ENCODE measurements at places on chromosomes 2 and 18. TPM values are rescaled to one million over a fixed set of nuclear protein-coding genes. Genes with fewer than 3 reads are reported as not detected.
A peak's percentile ranks its signal among the peaks of the same experiment; 100 is the strongest.

The CSRNP3 gene
- total RNA-seq, result 5.4 TPM

The KLF7 gene
- total RNA-seq, result 26.3 TPM

The EHD3 gene
- 2.3 TPM for total RNA-seq

The PRKAG3 gene
- total RNA-seq, result not detected

The MREG gene
- 1.5 TPM for total RNA-seq

The RBKS gene
- 3.1 TPM for total RNA-seq

The OBSL1 gene
- total RNA-seq, result 83.6 TPM

DNA sequence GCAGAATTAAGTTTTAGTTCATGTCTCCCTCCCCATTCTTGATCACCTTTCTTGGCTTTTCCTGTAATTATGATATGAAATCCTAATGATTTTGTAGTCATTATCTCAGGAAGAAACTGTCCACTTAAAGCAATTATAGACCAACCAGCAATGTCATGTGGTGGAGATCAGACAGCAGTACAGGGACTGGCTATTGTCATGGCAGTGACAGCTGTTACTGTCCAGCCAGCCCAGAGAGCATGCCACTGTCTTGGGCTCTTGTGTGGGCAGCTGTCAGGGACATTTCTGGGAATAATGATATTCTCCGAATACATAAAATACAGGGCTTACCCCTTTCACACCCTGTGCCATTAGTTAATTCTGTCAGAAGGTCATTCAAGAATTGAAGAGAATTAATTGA, 355.3 kb upstream of the RAB12 start:
- no peak for DNase-seq
- no peaks in the 10 kb centered on the region for H3K27me3 ChIP-seq
- no peak overlapping the region for H3K4me3 ChIP-seq
- peaks cover 9% of the 10 kb centered on the region for H3K4me1 ChIP-seq

- no peaks in the 10 kb centered on the region for H3K27me3 ChIP-seq
- DNase-seq, result peak; percentile 85
- H3K4me3 ChIP-seq, result no peak overlapping the region
- H3K27ac ChIP-seq, result peak overlapping the region; percentile 20
- H3K4me1 ChIP-seq, result no peaks in the 10 kb centered on the region
- H3K36me3 ChIP-seq, result no peaks in the 10 kb centered on the region
These were observed 229.2 kb downstream of the GALR1 start for GRCh38 chr18:77478646-77479442.

GRCh38 chr2:36701918-36702317, 5.4 kb downstream of the VIT start:
- H3K27ac ChIP-seq, result no peak overlapping the region
- H3K4me1 ChIP-seq, result no peaks in the 10 kb centered on the region
- H3K4me3 ChIP-seq, result no peak overlapping the region
- H3K27me3 ChIP-seq, result no peaks in the 10 kb centered on the region
- DNase-seq, result no peak

GRCh38 chr2:65522922-65523321, 90.5 kb upstream of the SPRED2 start:
- no peak for DNase-seq
- no peaks in the 10 kb centered on the region for H3K36me3 ChIP-seq
- H3K4me3 ChIP-seq, result no peak overlapping the region
- H3K4me1 ChIP-seq, result no peaks in the 10 kb centered on the region
- no peaks in the 10 kb centered on the region for H3K27me3 ChIP-seq

GRCh38 chr2:70069049-70069448, 18.2 kb upstream of the PCBP1 start:
- DNase-seq, result peak; percentile 29
- peaks cover 21% of the 10 kb centered on the region for H3K4me1 ChIP-seq
- H3K4me3 ChIP-seq, result no peak overlapping the region
- peak overlapping the region; percentile 78 for H3K27ac ChIP-seq
- peaks cover 4% of the 10 kb centered on the region for H3K36me3 ChIP-seq
- no peaks in the 10 kb centered on the region for H3K27me3 ChIP-seq

- H3K4me3 ChIP-seq, result no peak overlapping the region
- H3K27me3 ChIP-seq, result no peaks in the 10 kb centered on the region
- H3K4me1 ChIP-seq, result peaks cover 89% of the 10 kb centered on the region
- H3K36me3 ChIP-seq, result no peaks in the 10 kb centered on the region
- peak overlapping the region; percentile 78 for H3K27ac ChIP-seq
These were observed 45.1 kb downstream of the HDAC4 start for GRCh38 chr2:239355724-239356123.

GRCh38 chr2:101983486-101983885, 8.3 kb upstream of the IL1R2 start:
- H3K27me3 ChIP-seq, result no peaks in the 10 kb centered on the region
- DNase-seq, result no peak
- H3K36me3 ChIP-seq, result no peaks in the 10 kb centered on the region
- H3K27ac ChIP-seq, result no peak overlapping the region
- H3K4me3 ChIP-seq, result no peak overlapping the region

DNA sequence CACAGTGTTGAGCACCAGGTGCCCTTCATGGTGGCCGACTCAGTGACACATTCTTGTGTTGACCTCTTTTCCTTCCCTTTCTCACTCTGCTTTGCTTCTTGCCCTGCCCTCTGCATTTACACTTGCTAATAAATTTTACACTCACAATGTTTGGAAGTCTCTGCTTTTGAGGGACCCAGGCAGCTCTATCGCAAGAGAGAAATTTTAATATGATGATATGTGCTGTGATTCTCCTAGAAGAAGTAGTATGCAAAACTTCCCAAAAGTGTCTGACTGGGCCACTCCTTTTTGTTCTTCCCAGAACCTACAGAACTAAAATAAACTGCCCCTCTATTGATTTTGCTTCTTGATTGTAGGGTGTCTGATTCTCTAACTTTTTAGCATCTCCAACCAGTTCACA, 135.0 kb downstream of the IRS1 start:
- no peak overlapping the region for H3K27ac ChIP-seq
- DNase-seq, result no peak
- no peaks in the 10 kb centered on the region for H3K27me3 ChIP-seq
- H3K4me1 ChIP-seq, result peaks cover 22% of the 10 kb centered on the region
- no peaks in the 10 kb centered on the region for H3K36me3 ChIP-seq
- H3K4me3 ChIP-seq, result no peak overlapping the region

GRCh38 chr18:8849696-8850095, 144.3 kb downstream of the MTCL1 start:
- no peaks in the 10 kb centered on the region for H3K4me1 ChIP-seq
- no peak overlapping the region for H3K27ac ChIP-seq
- DNase-seq, result no peak
- no peak overlapping the region for H3K4me3 ChIP-seq
- H3K27me3 ChIP-seq, result no peaks in the 10 kb centered on the region

DNA sequence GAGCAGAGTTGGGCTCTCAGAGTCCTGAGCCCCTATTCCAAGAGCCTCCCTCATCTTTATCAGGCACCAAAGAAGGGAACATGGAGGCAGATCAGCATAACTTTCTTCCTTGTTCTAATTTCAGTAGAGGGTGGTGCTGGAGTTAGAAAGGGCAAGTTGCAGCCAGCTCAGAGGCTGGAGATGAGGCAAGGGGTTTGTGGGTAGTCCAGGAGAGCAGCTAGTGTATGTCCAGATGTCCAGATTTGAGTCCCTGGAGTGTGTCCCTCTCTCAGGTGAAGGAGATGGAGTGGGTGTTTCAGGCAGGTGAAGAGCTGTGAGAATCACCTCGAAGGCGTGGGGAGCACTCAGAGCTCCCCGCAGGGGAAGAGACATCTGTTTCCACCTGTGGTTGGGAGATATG, 478 bp upstream of the PRKAG3 start:
- no peak for DNase-seq
- no peak overlapping the region for H3K27ac ChIP-seq
- H3K4me1 ChIP-seq, result no peaks in the 10 kb centered on the region
- H3K4me3 ChIP-seq, result no peak overlapping the region

DNA sequence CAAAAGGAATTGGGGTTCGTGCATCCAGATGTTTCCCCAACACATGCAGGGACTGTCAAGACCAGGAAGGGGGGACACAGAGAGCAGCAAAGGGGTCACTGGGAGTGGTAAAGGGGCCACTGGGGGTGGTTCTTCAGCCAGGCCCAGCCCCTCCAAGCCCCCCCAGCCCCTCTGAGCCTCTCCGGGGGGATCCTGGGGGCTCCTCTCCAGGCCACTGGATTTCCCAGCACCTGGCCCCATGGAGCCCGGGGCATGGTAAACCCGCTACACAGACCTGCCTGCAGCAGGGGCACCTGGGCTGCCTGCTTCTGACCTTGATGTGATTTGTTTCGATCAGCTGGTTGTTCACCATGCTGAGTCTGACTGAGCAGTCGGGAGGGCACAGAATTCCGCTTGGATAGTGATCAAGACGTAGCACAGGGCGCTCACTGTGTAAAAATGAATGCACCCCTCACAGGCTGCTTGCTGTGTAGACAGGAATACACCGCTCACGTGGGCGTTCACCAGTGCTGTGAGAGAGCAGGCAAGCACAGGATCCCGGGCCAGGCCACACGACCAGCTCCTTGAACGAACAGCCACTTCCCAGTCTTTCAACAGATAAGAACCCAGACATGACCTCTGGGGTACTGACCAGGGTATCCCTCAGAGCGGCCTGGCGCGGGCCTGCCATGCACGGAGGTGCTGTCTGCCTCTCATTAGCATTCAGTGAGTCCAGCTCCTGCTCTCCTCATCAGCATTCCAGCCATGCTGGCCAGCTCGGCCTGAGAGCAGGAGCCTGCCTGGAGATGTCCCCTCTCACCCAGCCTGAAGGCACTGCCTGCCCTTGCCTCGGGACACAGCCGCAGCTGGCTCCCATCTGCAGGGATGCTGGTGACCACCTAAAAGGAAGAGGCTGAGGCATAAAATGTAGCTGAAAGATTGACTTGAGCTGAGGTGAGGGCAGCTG, 73.3 kb upstream of the OTOS start:
- no peaks in the 10 kb centered on the region for H3K4me1 ChIP-seq
- H3K27me3 ChIP-seq, result no peaks in the 10 kb centered on the region
- DNase-seq, result peak; percentile 50
- H3K36me3 ChIP-seq, result no peaks in the 10 kb centered on the region
- no peak overlapping the region for H3K27ac ChIP-seq

GRCh38 chr2:120764991-120765677, 29.5 kb downstream of the GLI2 start:
- H3K4me3 ChIP-seq, result no peak overlapping the region
- peak; percentile 69 for DNase-seq
- no peaks in the 10 kb centered on the region for H3K36me3 ChIP-seq
- peak overlapping the region; percentile 70 for H3K27ac ChIP-seq

- H3K36me3 ChIP-seq, result no peaks in the 10 kb centered on the region
- no peak overlapping the region for H3K27ac ChIP-seq
- no peak for DNase-seq
- no peaks in the 10 kb centered on the region for H3K27me3 ChIP-seq
- no peaks in the 10 kb centered on the region for H3K4me1 ChIP-seq
These were observed 217.0 kb upstream of the UBE2E3 start for GRCh38 chr2:180763263-180763989.

- H3K27me3 ChIP-seq, result no peaks in the 10 kb centered on the region
- peaks cover 96% of the 10 kb centered on the region for H3K4me1 ChIP-seq
- no peaks in the 10 kb centered on the region for H3K36me3 ChIP-seq
- no peak overlapping the region for H3K4me3 ChIP-seq
- DNase-seq, result no peak
These were observed 102.4 kb upstream of the ZFP36L2 start for GRCh38 chr2:43328832-43329231.

GRCh38 chr2:101463911-101464641, 10.8 kb downstream of the RFX8 start:
- no peak overlapping the region for H3K4me3 ChIP-seq
- no peaks in the 10 kb centered on the region for H3K36me3 ChIP-seq
- no peak overlapping the region for H3K27ac ChIP-seq

GRCh38 chr2:140178234-140178633, 1398.0 kb upstream of the NXPH2 start:
- H3K36me3 ChIP-seq, result no peaks in the 10 kb centered on the region
- DNase-seq, result no peak
- H3K27me3 ChIP-seq, result no peaks in the 10 kb centered on the region

- H3K4me3 ChIP-seq, result no peak overlapping the region
- H3K27me3 ChIP-seq, result no peaks in the 10 kb centered on the region
- no peaks in the 10 kb centered on the region for H3K36me3 ChIP-seq
- no peak for DNase-seq
These were observed 181.7 kb upstream of the SH3BP4 start for GRCh38 chr2:234770031-234770506.
